GM13977 (cell line): ENCODE measurements at places on chromosomes 1 and 21.

- DNase-seq = no peak
These were observed 90.7 kb downstream of the XCL2 start for GRCh38 chr1:168453056-168453455.

- DNase-seq = no peak
These were observed 354.6 kb downstream of the PTPRU start for GRCh38 chr1:29590583-29591565.

- no peak for DNase-seq
These were observed 12.8 kb downstream of the TIAM1 start for GRCh38 chr21:31331231-31331630.

GRCh38 chr1:221437926-221438325 is 304.0 kb downstream of the DUSP10 start:
- no peak for DNase-seq

DNA sequence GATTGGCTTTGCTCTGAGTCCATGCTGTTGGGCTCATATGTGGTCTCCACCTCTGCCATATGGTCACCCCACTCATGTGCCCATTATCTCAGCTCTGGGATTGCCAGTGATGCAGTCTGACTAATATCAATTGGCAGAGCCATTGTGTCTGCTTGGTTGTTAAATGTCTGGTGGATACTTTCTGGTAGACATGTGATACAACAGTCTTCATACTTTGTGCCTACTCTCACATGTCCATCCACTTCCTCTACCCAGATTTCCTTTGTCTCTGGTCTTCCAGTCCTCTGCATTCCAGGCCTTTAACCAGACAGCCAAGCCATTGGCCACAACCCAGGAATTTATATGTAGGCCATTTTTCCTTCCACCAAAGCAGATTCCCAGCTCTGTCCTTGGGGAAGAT is 30.8 kb upstream of the DIPK1A start:
- no peak for DNase-seq
